ENCODE measurements at places on chromosomes 2 and 18.

DNA sequence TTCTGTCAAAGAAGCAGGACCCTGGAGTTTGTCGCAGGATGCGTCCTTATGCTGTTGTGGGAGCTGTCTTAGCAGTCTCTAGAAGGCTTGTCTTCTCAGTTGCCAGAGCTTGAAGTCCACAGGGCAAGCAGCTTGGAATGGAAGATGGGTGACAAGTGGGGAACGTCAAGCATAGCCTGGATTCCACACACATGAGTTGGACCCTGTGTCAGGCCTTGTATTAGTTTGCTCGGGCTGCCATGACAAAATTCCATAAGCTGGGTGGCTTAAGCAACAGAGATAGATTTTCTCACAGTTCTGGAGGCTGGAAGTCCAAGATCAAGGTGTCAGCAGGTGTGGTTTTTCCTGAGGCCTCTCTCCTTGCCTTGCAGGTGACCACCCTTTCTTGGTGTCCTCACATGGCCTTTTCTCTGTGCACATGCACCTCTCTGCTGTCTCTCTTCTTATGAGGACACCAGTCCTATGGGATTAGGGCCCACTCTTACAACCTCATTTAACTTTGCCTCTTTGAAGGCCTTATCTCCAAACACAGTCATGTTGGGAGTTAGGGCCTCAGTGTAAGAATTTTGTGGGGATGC is 51.3 kb downstream of the THNSL2 start:
- no peak for DNase-seq

DNA sequence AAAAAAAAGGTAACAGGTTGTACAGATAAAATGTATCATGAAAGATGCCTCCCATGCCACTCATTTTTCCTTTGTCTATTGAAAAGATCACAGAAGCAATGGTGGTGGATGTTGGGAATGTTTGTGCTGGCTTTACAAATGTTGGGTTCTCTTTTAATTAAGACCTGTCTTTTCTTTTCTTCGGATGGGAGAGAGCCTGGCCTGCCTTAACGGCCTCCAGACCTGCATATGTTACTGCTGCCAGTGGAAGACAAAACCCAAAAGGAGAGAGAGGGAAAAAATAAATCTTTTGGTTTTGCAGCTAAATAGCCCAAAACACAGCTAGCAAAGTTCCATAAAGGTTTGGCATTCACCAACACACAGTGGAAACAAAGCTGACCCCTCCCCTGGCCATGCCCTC is 50.5 kb upstream of the FZD7 start:
- no peak for DNase-seq

DNA sequence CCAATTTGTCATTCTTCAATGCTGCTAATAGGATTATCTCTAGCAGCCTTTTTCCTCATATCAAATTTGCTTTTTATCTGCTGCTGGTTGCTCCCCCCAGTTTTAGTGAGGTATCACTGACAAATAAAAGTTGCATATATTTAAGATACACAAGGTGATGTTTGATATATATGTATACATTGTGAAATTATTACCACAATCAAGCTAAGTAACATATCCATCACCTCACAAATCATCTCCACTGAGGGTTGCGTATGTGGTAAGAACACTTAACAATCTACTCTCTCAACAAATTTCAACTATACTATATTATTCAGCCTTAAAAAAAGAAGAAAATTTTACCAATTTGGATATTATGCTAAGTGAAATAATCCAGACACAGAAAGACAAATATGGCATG is 30.5 kb upstream of the UBE2E3 start:
- DNase-seq: no peak

DNA sequence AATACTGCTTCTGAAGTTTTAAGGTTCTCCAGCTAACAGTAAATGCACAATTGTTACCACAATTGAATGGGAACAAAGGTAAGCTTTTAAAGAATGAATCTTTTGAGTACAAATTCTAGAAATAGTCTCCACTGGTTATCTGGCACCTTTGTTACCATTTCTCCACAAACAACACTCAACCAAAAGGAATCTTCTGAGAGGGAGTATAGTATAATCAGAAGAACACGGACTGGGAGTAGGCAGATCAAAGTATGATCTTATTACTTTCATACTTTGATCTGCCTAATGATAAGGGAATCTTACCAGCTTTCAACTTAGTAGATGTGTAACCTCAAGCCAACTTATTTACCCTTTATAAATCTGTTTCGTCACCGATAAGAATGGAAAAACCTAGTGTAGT is 1.4 kb downstream of the CEP76 start:
- no peak for DNase-seq

- DNase-seq: no peak
Measured at GRCh38 chr18:36851202-36851590, 22.3 kb downstream of the KIAA1328 start.

DNA sequence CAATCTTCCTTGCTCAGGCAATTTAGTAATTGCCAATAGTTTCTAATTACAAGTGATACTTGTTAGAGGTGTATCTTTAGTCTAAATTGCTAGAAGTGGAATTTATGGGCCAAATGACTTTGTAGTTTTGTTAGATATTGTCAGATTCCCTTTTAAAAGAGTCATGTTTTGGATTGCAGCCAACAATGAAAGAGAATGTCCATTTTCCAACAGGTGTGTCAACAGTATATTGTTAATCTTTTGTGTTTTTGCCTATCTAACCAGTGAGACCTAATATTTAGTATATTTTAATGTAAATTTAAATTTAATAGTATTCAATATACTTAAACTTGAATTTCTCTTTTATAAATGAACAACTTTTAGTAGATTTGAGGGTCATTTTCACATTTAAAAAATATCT is 259.4 kb upstream of the ETAA1 start:
- no peak for DNase-seq

DNA sequence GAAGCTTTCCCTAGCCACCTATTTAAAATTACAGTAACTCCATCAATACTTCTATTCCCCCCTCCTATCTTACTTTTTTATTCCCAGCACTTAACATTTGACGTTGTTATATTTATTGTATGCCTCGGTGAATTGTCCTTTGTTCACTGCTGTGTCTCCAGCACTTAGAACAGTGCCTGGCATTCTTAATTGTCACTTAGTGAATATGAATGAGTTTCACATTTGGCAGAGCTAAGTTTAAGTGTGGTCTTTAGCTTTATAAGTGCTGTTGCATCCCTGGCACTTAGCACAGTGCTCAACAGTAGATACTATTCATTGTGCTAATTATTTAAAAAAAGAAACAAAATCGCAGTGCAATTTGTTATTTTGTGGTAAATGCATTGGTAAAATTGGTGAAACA is 1.7 kb downstream of the RMP24 start:
- no peak for DNase-seq

DNA sequence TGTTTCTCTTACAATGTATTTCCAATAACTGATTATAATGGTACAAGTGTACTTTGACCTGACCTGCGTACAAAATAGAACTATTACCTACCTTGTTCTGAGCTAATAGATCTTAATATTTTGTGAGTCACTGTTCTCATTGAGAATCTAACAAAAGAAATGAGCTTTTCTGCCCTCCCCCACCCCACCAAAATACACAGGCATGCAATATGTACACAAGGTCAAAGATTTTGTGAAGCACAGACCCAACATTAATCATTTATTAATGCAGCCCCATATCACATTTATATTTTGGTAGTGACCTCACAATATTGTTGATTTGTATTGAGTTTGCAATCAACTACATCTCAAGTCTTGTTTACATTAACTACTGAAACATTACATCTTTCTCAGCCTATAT is 86.5 kb downstream of the CDH20 start:
- DNase-seq: no peak

DNA sequence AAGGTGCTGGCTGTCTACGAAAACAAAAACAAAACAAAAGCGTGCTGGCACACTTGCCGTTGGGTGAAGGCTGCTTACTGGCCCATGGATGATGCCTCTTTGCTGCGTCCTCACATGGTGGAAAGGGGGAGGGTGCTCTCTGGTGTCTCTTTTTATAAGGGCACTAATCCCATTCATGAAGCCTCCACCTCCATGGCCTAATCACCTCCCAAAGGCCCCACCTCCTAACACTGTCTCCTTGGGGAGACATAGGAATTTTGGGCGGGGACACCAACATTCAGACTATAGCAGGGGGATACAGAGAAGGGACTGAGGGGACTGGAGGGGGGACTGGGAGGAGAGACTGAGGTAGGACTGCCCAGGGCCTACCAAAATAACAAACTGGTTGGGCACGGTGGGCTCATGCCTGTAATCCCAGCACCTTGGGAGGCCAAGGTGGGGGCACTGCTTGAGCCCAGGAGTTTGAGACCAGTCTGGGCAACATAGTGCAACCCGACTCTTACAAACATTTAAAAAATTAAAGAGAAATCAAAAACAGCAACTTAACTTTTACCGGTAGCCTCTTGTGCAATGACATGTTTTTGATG is 14.5 kb downstream of the PTMA start:
- DNase-seq: no peak

DNA sequence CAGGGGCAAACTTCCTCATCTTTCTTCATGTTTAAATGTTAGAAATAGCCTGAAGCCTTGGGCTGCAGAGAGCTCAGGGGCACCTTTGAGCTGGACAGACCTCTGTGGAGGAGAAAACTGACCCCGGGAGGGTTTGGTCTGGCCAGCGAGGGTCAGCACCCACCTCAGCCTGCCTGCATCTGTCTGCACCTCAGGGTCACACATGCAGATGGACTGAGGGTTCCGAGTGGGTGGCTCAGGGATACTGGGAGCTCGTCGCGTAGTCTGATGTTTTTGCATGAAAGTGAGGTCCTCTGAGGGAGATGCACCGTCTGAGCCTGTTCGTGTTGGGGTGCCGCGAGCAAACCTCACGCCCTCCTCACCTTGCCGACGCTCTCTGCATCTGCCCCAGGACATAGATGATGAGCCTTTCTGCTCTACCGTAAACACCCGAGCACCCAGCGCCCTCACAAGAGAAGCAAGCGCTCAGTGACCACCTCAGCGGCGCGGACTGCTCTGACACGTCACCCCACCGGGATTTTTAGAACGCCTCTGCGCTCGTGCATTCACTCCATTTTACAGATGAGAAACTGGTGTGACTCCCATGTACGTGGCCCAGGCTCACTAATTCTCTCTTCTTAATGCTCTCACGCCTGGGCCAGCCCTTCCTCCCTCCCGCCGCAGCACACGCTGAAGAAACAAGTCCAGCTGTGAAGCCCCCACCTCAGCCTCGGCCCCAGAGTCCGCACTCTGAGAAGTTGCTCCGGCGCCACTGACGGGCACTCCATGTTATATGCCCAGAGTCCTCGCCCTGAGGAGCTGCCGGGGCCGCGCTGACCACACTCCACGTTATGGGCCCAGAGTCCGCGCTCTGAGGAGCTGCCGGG is 9.5 kb downstream of the KCNG2 start:
- no peak for DNase-seq

- DNase-seq: no peak
Measured at GRCh38 chr2:173119944-173120343, 44.3 kb downstream of the MAP3K20 start.

DNA sequence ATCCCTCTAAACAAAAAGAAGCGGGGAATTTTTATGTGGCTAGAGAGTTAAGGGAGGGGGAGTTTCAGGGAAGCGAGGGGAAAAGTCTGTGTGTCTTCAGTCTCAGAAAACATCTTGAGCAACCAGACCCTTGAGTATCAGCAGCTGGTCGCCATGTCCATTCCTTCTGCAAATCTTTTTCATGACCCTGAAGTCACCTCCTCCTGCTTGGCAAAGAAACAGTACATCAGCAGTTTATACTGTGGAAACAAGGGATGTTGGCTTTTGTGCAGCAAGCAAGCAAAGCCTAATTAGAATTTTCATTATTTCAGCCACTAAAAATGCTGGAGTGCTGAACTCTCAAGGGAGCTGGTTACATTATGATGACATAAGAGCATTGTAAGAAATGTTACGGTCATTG is 187.4 kb upstream of the SLC8A1 start:
- no peak for DNase-seq

Measured in effector memory CD8-positive, alpha-beta T cell (primary cell).